ENCODE measurements at places on chromosomes 12 and 14.

DNA sequence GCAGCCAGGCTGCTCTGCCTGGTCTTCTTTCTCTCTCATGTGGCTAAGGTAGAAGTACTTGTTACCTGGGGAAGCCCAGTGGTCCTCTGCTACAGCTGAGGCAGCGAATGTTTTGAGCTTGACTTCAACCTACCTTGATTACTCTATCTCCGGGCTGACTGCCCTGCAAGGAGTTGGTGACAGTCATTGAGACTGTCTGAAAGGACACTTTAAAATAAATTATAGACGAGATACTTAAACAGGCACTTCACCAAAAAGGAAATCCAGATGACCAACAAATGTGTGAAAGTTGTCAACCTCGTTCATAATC lies 474 bp upstream of the CIT start:
- DNase-seq, result no peak

DNA sequence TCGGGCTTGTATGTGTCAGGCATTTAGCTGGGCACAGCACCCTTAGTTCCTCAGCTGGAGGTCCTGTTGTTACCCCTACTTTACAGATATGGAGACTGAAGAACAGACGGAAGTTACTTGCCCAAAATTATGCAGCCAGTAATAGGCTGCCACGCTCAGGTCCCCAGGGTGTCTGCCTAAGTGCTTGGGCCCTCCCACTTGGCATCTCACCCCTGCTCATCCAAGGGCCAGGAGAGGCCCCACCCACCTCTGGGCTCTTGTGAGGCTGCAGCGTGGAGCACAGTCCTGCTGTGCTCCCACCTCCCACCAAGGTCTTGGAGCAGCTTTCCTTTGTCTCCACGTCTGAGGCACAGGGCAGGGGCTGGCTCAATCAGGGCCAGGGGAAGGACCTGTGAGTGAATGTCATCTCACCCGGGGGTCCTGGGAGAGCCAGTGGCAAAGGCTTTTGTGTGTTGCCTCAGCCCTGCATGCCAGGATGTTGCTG lies 64.6 kb downstream of the BEGAIN start:
- DNase-seq, result peak; percentile 37

GRCh38 chr12:53050426-53051057 lies 677 bp downstream of the TNS2 start:
- DNase-seq, result no peak

DNA sequence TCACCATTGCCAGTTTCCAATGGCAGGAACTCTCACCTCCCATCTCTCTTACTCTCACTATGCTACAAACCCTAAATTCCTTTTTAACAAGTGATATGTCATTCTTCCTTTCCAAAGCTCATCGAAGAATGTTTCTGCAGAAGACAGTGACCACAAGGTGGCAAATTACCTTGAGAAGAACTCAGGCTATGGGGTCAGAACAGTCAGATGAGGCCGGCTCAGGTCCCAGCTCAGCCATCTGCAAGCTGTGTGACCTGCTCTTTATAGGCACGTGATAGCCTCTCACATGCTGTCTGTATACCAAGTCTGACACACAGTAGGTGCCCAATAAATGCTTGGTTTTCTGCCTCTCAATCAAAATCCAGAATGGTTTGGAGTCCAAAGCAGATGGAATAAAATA lies 80.7 kb downstream of the FOXN3 start:
- DNase-seq, result no peak

DNA sequence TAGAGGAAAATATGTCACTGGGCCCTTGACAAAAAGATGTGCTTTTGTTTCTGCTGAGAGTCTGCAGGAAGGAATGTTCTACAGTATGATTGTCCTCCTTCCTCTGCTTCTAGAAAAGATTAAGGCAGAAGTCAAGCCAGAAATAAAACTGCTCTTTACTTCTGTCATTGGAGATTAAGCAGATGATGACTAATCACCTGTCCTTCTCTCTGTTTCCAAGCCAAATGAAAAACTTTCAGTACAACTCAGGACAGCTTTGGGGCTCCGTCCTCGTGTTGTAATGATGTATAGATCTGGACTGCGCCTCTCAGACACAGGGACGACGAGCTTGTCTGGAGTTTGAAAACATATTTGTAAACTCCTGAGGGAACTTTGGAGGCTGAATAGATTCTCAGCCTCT lies 159.3 kb downstream of the DYRK2 start:
- DNase-seq, result peak; percentile 73

DNA sequence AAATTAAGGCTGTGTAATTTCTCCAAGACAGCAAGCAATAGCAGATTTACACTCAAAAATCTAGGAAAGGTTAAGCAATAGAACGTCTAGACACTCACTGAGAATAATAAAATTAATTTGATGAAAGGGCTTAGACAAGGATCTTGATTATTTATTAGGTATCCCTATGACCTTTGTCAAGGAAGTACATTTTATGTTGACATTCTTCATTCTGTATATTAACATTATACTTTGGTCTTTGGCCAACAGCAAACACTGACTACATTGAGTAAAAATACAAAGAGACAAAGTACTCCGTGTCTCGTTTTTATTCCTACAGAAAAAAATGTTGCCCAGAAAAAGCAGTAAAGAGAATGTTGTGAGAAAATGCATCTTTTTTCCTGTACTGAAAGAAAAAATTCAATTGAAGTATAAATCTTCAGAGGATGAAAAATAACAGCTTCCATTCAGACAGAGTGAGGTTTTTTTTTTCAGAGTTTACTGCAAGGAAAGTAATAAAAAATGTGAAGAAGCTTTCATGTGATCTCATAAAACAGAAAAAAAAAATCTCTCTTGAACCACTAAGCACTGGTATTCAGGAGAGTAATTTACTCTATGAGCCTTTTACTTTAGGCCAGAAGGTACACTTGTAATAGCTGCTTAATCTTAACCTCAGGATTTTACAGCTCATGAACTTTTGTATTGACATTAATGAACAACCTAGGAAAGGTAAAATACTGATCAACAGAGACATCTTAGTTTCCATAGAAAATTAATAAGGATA lies 605.0 kb downstream of the FSCB start:
- DNase-seq, result no peak

DNA sequence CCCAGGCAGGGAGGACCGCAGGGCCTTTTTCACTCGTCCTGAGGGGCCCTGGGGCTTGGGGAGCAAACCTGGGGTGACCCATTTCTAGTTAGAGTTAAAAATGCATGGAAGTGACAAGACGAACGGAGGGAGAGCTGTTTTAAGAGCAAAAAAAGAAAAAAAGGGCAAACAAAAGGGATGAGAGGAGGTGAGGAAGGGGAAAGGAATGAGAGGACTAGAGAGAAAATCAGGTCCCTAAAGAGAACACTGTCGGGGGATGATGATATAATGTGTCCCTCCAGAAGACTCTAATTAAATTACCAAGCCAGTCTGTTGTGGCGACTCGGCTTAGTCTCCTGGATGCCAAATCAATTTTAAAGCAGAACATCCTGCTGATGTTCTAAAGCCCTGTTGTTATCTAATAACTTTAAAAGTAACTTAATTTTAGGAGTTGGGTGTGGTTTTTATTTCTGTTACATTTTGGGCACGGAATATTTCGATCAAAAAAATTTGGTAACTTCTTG lies 1.1 kb downstream of the ANO6 start:
- DNase-seq, result no peak

- DNase-seq, result peak; percentile 67
These were observed 43.3 kb downstream of the EFCAB11 start for GRCh38 chr14:89911010-89911919.

DNA sequence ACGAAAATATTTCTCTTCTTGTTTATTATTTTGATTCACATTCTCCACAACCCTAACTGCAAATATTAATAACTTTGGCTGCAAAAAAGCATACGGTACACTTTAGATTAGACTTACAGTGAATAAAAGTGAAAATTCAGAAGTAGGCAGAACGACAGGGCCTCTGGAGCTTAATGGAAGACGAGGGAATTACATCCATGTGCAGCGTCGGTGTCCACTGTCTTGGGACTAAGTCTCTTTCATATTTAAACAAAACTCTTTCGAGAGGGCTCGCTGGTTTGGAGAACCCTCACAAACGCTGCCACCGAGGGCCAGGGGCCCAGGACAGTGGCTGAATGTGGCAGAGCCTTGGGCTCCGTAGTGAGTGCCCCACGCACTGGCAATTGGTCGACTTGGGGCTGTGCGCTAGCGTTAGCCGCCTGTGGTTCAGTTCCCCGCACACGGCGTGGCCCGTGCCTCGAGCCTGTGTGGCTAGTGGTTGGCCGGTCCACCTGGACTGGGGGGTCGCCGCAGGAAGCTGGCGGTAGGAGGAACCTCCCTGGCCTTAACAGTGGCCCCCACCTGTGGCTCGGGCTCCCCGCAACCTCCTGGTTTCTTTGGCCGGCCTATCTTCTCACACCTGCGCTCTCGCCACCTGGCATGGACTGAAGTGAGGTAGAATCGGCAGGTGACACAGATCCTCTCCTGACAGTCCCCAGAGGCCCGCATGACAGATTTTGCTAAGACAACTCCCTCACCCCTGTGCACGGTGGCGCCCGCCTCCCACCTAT lies 739 bp upstream of the PAX9 start:
- DNase-seq, result no peak

DNA sequence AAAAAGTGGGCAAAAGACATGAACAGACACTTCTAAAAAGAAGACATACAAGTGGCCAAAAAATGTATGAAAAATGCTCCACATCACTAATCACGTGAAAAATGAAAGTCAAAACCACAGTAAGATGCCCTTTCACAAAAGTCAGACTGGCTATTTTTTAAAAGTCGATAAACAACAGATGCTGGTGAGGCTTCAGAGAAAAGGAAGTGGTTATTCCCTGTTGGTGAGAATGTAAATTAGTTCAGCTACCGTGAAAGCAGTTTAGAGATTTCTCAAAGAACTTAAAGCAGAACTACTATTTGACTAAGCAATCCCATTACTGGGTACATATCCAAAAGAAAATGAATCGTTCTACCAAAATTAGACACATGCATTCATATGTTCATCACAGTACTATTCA lies 237.0 kb downstream of the KIF21A start:
- no peak for DNase-seq

- no peak for DNase-seq
These were observed 4.8 kb downstream of the GMPR2 start for GRCh38 chr14:24237463-24237955.

- DNase-seq, result peak; percentile 92
These were observed 132.5 kb downstream of the FOXN3 start for GRCh38 chr14:89284333-89285058.

DNA sequence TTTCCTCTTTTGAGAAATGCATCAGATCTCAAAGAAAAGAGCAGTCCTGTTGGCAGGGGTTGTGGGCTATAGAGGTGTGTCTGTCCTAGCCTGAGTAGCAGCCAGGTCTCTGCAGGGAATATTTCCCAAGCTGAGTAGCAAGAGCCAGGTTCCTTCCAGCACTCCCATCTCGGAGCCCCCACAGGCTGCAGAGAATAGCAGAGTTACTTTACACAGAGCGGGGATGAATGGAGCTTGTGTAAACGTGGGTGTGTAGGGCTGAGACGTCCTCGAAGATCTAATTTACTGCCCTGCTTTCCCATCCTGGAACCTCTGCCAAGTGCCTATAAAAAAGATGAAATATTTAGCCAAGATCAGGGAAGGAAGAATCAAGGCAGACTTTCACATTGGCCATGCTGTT lies 156.6 kb downstream of the TSPAN9 start:
- DNase-seq, result no peak

- DNase-seq, result peak; percentile 34
These were observed 515.7 kb upstream of the ATXN7L3B start for GRCh38 chr12:74021937-74022336.

DNA sequence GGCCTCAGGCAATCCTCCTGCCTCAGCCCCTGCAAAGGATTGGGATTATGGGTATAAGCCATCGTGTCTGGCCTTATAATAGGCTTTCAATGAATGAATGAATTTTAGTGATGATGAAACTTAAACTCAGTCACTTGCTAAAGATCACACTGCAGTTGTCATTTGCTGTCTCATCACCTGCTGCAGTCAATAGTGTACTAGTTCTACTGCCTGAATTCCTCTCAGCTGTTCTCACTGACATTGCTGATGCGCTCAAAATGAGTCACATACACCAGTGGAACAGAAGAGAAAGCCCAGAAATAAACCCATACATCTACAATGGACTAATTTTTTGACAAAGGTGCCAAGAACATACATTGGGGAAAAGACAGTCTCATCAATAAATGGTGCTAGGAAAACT lies 5.6 kb upstream of the SYNJ2BP start:
- no peak for DNase-seq

GRCh38 chr12:103542078-103542477 lies 45.0 kb upstream of the STAB2 start:
- DNase-seq, result no peak

GRCh38 chr12:32877601-32878459 lies 18.7 kb downstream of the PKP2 start:
- no peak for DNase-seq

- DNase-seq, result peak; percentile 49
These were observed 384.3 kb downstream of the RAD51B start for GRCh38 chr14:68203871-68204270.

GRCh38 chr14:71550367-71550766 lies 381.9 kb upstream of the RGS6 start:
- DNase-seq, result no peak
